ENCODE measurements at places on chromosomes 12 and 14. TPM values are rescaled to one million over a fixed set of nuclear protein-coding genes. Genes with fewer than 3 reads are reported as not detected.

DNA sequence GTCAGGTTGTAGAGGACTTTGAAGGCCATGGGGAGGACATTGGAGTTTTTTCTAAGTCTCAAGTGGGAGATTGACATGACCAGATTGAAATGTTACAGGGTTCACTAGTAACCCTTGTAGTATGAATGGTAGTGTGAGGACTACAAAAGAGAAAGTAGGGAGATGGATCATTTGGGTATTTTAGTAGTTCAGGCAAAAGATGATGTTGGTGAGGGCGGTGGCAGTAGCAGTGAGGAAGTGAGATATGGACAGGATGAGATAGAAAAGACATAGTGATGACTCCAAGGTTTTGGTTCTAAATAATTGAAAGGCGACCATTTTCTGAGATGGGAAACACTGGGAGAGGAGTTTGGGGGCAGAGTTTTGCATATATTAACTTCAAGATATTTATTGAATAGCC is 94.2 kb upstream of the CNTN1 start:
- DNase-seq = no peak

LTB4R gene
- 14.8 TPM for total RNA-seq

GLS2 gene
- not detected for total RNA-seq

CIROP gene
- not detected for total RNA-seq

DNA sequence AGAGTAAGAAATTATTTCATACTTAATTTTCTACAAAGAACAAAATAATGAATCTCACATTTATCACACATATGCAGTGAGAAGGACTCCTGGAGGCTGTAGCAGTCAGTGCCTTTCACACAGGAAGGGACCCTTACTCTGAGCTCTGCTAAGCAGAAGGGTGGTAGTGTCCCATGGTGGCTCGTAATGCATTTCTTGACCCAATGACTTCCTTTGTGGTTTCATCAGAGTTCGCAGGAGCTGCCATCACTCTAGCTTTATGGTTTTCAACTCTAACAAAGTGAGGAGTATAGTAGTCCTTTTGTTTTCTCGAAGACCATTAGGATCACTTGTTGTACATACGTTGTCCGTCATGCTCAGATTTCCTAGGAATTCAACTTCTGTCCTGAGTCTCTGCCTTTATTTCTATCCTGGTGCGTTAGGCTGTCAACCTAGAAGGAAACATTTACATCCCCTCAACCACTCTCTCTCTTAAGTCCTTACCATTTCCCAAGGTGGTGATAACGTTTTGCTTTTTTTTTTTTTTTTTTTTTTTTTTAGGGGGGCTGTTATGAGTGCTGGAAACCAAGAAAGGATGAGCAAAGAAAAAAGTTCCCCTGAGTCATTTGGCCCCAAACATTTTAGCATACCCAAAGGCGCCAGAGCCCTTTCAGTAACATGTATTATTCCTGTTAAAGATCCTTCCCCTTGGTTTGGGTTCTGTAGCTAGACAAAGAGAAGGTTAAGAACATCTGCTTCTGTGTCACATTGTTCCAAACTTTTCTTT is 37.2 kb downstream of the GABARAPL1 start:
- DNase-seq = no peak

DNA sequence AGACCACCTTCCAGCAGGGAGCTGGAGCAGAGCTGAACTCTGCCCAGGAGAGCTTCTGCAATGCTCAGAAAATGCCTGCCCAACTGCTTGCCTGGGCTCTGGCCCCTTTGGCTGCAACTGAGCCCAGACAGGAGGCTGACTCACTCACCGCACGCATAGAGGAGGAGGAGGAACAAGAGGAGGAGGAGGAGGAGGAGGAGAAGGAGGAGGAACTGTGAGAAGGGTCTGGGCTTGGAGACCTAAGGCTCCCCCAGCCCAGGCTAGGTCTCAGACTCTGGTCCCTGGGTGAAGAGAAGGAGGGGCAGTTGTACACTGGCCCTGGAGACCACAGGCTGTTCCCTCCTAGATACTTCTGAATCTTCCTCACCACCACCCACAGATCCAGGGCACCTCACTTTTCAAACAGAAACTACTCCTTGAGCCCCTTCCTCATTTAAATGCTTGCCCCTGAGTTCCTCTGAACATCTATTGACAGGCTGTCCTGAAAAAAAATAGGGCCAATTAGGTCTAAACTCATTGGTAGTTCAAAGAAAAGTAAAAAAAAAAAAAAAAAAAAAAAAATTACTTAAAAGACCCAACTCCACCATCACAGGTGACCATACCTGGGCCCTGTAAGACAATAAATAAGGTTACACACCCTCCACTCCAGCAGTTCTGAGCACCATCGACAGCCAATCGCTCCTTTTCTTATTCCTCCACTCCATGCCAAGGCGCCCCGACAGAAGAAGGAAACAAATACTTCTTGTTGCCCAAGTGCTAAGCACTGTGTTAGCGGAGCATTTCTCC is 674 bp downstream of the VDR start:
- DNase-seq = peak; percentile 29

- no peak for DNase-seq
These were observed 29.7 kb upstream of the DYNC1H1 start for GRCh38 chr14:101934601-101935150.

PAPLN gene
- 9.6 TPM for total RNA-seq

ZNF140 gene
- total RNA-seq = not detected

DNA sequence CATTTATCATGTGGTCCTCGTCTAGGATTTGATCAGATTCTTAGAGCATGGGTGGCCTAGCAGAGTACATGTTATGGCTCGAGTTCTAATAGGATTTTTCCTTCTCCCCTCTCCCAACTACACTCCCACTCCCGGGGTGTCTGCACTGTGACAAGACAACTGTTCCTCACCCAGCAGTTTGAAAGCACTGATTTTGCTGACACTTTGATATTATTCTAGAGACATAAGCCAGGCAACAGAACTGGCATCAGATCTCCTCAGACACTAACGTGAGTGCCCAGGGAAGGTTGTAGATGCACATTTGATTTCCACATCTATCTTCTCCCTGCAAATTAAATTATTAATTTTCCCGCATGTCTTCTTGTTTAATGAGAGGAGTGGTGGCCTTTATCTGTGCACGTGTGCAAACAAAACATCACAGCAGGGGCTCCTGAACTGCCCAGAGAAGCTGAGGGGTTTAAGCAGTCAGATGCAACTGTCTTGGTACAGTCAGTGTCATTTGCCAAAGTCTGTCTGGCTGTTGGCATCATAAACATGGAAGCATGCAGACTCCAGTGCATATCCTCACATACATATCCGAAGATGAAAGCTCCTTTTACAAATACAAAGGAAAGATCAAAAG is 491.8 kb downstream of the NPAS3 start:
- DNase-seq = no peak

- DNase-seq = no peak
These were observed 61.8 kb downstream of the SLC38A4 start for GRCh38 chr12:46764005-46764404.

- DNase-seq = no peak
These were observed 54.8 kb upstream of the RASSF8 start for GRCh38 chr12:25903603-25904245.

IQSEC3 gene
- not detected for total RNA-seq

DNA sequence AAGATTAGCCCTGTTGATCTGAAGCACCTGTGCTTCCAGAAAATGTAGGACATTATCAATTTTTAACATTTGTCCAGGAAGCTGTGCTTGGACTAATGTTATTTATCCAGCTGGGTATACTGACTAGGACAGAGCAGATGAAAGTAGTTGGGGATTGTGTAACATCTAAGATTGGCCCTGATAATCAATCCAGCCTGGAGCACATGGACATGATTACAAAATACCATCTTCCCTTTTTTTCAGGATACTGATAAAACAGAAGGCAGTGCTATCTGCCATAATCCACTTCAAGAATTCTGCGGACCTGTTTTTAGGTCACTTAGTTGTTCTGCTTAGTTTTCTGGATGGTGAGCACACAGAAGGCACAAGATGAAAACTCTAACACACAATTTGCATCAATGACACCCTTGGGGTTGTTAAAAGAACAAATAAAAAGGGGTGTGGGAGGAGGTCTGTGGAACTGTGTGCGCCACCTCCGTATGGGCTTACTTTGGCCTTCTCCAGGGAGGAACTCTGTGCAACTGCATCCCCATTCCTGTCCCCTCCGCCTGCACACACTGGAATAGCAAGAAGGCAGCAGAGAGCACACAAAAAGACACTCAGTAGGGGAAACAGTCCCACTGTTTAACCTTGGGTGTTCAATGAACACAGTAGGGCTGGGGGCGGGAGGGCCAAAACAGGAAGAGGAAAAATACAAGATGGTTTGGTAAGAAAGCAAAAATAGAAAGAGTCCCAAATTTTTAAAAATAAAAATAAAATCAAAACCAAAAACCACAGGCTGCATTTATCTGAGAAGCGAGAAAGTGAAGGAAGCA is 31.1 kb upstream of the DUSP6 start:
- no peak for DNase-seq

DNA sequence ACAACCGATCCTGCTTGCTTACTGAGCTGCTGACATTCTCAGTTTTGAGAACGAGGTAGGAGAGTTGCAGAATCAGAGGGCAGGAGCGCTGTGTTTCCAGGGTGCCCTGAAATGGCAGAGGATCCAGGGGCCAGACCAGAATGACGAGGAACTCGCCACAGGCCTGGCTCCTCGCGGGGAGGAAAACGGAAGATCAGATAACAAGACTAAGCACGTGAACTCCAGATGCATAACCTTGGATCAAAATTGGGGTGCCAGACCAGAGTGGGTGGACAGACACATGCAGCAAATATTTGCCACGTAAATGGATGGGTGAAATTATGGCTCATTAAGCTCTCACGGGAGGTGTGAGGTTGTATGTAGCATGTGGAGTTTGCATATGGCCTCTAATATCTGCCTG is 46.5 kb downstream of the ELK3 start:
- DNase-seq = no peak

DNA sequence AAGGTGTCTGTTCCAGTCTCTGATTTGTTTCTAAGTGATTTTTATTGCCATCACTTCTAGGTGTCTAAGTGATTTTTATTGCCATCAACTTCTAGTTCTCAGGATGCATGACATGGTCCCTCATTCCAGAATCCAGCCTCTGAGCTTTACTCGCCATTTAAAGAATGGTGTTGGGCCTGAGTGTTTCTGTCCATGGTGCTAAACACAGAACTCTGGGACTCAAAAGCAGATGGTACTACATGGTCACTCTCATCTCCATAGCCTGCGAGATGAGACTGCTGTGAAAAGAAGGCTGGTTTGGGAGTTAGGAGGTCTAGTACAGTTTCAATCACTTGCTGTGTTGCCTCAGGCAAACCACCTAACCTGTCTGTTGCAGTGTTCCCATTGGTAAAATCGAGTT is 276.6 kb downstream of the NRXN3 start:
- DNase-seq = no peak
